ENCODE measurements at places on chromosomes 1 and 21. TPM values are rescaled to one million over a fixed set of nuclear protein-coding genes. Genes with fewer than 3 reads are reported as not detected.

DNA sequence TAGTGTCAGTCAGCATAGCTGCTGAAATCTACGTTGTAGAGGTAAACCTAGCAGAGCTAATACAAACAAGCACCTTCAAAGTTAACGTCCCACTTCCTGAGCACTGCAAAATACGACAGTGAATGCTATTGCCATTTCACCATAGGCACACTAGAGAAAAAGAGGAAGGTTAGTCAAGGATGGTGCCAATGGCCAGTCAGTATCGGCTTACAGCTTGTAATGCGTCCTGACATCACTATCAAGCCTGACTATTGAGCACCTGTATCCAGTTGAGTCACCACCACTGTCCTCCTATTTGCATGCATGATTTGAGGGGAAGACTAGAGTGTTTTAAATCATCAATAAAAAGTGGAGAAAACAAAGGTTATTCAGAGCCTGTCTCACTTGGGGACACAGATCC, 34.4 kb downstream of the NUCKS1 start:
- DNase-seq, result no peak

GRCh38 chr1:32920833-32921232, 19.6 kb upstream of the TMEM54 start:
- no peak for DNase-seq

- no peak for DNase-seq
These were observed 10.4 kb downstream of the TFF2 start for GRCh38 chr21:42340187-42341050.

DNA sequence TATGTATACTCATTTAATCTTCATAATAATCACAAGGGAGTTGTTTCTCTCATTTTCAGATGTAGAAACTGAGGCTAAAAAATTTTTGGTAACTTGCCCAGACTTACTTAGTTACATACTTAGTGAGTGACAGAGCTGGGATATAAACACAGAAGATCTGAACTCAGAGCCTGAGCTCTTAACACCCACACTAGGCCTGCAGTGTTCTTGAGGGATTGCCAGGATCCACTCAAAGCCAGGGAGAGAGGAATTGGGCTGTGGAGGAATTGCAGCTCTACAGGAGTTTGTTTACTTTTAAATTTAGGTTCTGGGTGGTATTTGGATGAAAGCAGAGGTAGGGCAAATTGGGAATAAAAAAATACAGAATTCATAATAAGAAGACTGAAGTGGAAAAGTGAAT, 515.1 kb upstream of the PLXNA2 start:
- DNase-seq, result no peak

DNA sequence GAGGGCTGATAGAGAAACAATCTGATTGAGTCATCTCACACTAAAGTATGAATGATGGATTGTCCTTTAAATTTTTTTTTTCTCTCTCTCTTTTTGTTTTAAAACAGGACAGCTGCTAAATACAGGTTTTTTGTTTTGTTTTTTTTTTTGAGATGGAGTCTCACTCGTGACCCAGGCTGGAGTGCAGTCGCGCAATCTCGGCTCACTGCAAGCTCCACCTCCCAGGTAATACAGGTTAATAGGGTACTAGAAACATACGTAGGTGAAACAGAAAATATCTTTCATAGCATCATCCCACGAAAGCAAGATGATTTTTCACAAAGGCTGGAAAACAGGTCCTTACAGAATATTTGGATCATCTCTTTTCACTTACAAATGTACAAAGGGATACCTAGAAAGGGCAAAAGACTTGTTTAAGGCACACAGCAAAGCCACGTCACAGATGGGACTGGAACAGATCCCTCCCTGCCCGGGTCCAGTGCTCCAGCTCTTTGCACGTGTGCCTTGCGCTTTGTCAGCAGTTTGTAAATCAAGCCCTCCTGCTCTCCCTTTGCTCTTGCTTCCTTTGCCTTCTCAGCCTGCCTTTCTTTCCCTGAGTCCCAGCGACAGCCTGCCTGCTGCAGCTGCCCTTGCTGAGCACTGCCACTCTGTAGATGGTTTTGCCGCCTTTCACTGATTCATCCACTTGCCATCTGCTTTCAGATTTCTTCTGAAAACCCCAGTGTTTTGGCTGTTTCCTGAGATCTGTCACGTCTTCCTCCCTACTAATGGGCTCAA, 171.3 kb upstream of the BEND5 start:
- no peak for DNase-seq

- peak; percentile 61 for DNase-seq
These were observed 12.4 kb downstream of the SKI start for GRCh38 chr1:2240270-2241156.

- DNase-seq, result no peak
These were observed 117.5 kb downstream of the C1orf21 start for GRCh38 chr1:184504040-184504954.

DNA sequence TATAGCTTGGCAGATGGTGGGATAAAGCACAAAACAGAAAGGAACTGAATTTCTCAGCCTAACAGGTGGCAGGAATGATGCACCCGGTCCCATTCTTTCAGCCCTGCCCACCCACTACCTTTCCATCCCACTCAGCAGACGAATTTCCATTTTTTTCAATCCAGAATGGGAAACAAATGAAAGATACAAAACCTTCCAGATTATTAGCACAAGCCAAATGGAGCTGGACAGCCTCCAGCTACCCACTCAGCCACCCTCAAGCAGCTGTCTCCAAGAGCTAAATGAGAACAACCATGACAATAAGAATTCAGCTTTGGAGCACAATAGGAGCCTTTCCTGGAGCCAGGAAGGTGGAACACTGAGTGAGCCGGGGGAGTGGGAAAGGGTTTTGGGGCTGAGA, 96.3 kb upstream of the ST6GALNAC5 start:
- DNase-seq, result no peak

GRCh38 chr1:93904228-93904627, 5.0 kb downstream of the GCLM start:
- no peak for DNase-seq

DNA sequence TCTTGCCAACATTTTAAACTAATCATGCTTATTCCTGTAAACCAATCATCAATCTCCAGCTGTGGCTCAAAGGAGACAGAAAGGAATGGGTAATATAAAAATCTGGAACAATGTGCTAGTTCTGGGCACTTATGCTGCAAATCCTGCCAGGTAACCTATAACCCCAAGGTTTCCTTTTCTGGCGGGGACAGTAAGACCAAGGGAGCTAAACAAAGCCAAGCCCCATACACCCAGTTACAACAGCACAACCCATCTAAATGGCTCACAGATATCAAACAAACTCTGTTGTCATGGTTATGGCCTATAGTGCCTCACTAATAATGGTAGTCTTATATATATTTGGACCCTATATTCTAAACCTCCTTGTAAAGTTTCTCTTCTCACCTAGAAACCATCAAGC, 36.9 kb upstream of the CTBS start:
- DNase-seq, result no peak

GRCh38 chr1:11058595-11059154, 1.1 kb downstream of the SRM start:
- DNase-seq, result no peak

- DNase-seq, result no peak
These were observed 65.7 kb upstream of the MORC3 start for GRCh38 chr21:36254106-36254941.

DNA sequence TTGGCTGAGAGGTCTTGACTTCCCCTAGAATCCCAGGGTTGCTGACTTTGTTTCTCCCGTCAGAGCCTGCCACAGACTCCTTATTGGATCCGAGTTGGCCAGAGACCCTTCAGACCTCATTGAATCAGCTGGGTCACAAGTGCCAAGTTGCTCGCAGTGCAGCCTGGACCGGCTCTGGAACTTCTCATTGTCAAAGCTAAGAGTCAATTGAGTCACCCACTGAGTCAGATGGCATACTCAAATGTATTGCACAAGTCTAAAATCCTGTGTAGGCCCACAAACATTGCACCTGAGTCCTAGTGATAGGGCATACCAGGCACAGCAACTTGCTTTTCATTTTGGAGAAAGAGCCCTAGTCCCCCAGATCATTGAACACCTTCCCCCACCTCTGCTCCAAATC, 20.4 kb upstream of the SCAF4 start:
- DNase-seq, result no peak

DNA sequence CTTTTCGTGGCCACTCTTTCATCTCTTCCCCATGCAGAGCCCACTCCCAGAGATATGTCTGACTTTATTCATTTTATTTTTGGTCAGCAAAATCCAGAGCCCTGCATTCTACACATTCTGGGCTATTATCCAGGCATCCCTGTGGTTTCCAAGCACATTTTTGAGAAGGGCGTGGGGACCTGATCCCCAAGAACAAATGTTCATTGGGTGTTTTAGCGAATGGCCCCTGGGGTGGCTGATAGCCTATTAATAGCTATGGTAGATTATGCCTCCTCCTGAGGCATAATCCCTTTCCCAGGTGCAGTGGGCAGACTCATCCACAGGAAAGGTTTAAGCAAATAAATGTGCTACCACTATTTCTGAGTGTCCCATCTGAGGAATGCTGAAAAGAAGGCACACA, 511.8 kb upstream of the USP24 start:
- DNase-seq, result no peak

GRCh38 chr1:64171246-64171645, 32.2 kb upstream of the UBE2U start:
- no peak for DNase-seq

DNA sequence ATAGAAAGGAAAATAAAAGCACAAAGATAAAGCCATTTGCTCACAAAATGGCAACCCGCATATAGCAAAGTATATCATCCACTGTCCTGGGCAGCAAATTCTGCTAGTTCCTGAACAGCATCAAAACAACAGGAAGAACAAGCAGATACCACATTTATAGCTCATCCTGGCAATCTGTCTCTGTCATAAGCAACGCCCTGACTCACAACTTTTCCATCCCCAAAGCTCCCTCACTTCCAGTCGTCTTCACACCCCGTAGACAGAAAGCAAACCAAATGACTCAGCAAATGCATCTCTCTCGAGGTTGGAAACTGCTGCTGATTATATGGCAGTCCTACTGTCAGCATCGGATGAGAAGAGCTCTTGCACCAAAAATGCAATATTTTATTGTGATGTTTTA, 65.8 kb downstream of the AK5 start:
- no peak for DNase-seq

GRCh38 chr1:171257607-171258076, 9.3 kb downstream of the FMO1 start:
- DNase-seq, result no peak

- no peak for DNase-seq
These were observed 74.2 kb downstream of the SIK1 start for GRCh38 chr21:43352568-43353281.

GRCh38 chr1:65992831-65993271, 200.2 kb downstream of the PDE4B start:
- DNase-seq, result no peak

GRCh38 chr1:27032119-27032461, 19.4 kb upstream of the TENT5B start:
- DNase-seq, result no peak

GRCh38 chr1:32825181-32825580, 7.7 kb downstream of the S100PBP start:
- DNase-seq, result no peak

DNA sequence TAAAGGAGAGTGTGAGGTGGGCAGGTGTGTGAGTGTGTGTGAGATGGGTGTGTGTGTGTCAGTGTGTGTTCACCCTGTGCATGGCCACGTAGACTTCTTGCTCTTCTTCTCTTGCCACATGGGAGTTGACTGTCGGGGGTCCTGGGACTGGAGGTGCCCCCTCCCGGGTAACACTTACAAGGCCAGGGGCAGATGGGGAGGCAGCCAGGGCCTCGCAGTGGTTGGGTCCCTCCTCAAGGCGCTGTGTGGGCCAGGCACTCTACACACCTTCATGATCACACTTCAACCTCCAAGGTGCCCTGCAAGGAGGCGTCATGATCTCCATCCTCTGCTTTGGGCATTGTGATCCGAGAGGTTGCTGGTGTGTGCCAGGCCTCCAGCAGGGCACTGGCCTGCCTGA, 2.3 kb downstream of the PLA2G2F start:
- no peak for DNase-seq

DNA sequence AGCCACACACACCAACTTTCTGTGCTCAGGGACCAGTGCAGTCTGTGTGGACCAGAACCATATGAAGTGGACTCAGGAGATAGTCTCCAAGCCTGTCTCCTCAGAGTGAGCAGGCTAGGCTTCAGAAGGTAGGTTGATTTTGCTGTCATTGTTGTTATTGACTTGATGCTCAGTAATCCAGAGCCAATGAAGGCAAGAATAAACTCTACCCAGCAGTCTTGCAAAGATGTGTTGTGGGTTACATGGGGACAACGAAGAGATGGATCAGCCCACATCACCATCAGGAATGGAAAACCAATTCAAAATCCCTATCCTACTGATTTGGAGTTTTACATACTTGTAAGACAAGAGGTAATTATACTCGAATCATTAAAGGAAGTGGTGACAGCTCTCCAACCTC, 37.4 kb downstream of the PHC2 start:
- no peak for DNase-seq

- no peak for DNase-seq
These were observed 9.0 kb downstream of the AK4 start for GRCh38 chr1:65156910-65157545.

GRCh38 chr1:71054281-71054731, 6.7 kb upstream of the PTGER3 start:
- no peak for DNase-seq

GRCh38 chr1:230120921-230121381, 53.9 kb downstream of the GALNT2 start:
- DNase-seq, result peak; percentile 44

GRCh38 chr1:175094626-175095025, 27.0 kb downstream of the TNN start:
- DNase-seq, result no peak

- DNase-seq, result no peak
These were observed 174.4 kb downstream of the GRIK3 start for GRCh38 chr1:36859926-36860325.

Gene NPHS2
- total RNA-seq, result not detected

Gene BTBD8
- 0.67 TPM for total RNA-seq

Gene HNRNPCL1
- not detected for total RNA-seq

Gene NTRK1
- total RNA-seq, result 1.4 TPM

Gene SLFNL1
- total RNA-seq, result 0.14 TPM

Gene PADI1
- not detected for total RNA-seq

Gene PDC
- total RNA-seq, result not detected

Gene CHRNB2
- not detected for total RNA-seq

Gene RIPK4
- 0.11 TPM for total RNA-seq

Gene OR10Z1
- not detected for total RNA-seq

Gene GPR37L1
- total RNA-seq, result not detected

Gene LCE3D
- not detected for total RNA-seq

Gene MAP3K21
- total RNA-seq, result 3.0 TPM
